ENCODE measurements at places on chromosomes 12 and 14. TPM values are rescaled to one million over a fixed set of nuclear protein-coding genes. Genes with fewer than 3 reads are reported as not detected.

CLMN gene
- 2.6 TPM for total RNA-seq

BCL2L14 gene
- total RNA-seq = 0.61 TPM

REM2 gene
- total RNA-seq = 0.43 TPM

DCN gene
- total RNA-seq = not detected

AHNAK2 gene
- total RNA-seq = not detected

DNA sequence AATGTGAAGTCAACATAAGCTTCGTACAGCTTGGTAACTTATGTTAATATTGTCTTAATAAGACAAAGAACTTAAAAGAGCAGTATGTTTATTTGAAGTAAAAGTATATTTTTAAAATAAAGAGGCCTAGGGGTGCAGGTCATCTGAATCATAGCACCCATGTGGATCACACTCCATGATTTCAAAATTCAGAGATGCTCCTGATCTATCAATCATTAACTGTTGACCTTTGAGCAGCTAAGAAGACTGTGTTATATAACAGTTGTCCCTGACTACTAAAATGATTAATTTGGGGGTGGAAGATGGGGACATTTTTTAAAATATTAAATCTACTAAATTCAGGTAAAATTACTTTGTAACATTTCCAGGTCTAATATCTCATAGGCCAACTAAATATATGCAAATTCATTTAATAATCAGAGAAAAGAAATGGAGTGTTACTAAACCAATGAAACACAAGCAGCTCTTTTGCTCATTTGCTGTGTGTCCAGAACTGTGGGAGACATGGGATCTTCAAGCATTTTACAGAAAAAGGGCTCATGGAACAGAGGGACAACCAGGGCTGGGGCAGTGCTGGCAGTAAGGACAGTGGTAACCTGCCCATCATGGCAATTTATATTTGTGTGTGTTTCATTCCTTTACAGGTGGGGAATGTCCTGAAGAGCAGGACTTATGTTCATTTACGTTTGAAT lies 120.7 kb upstream of the PCED1B start:
- H3K27ac ChIP-seq = no peak overlapping the region
- H3K27me3 ChIP-seq = peaks cover 18% of the 10 kb centered on the region
- no peak overlapping the region for H3K4me3 ChIP-seq
- H3K36me3 ChIP-seq = no peaks in the 10 kb centered on the region
- H3K4me1 ChIP-seq = no peaks in the 10 kb centered on the region
- no peak for DNase-seq
